ENCODE measurements at places on chromosomes 4 and X.

DNA sequence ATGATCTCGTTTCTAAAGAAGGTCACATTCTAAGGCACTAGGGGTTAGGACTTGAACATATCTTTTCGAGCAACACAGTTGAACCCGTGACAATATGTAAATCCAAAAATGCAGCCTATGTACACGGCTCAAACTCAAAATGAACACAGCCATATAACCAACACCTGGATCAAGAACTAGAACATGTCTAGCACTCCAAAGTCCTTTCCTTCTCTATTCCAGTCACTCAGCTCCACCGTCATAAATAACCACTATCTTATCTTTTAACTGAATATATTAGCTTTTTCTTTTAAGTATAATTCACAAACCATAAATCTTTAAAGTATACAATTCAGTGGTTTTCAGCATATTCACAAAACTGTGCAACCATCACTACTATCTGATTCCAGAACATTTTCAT is 19.4 kb upstream of the RELL1 start:
- DNase-seq = no peak

DNA sequence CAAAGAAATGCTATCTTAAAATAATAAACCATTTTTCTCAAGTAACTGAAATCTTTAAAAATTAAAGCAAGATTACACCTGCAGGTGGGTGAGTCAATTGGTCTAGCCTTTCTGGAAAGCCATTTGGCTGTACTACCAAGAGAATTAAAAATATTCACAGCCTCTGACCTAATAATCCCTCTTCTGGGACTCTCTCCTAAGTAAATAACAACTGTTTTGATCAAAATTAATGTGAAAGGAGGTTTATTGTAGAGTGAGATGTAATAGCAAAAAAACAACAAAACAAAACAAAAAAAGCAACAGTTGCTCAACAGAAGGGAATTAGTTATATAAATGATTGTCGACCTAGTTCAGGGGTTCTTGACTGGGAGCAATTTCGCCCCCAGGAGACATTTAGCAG is 89.0 kb downstream of the GEMIN8 start:
- DNase-seq = no peak

DNA sequence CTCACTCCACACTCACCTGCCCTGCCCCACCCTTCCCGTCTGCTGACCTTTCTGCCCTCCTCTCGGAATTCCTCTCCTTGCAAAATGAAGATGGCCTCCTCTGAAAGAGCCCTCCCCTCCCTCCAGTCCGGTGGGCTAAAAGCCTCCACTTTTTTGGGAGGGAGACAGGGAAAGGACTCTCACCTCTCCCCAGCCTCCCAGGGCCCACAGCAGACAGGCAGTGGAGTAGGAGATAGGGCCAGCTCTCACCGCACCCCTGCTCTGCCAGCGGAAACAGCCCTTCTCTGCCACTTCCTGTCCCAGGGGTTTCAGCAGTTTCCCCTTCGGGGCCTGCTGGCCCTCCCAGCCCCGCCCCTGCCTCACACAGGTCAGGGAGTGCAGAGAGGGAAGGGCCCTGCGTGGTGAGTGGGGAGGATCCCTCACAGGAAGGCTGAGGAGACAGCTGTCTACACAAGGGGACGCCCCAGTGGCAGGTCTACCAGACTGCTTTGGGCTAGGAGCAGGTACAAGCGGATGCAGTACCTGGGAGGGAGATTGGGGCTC is 18.2 kb downstream of the ELF4 start:
- peak; percentile 82 for DNase-seq

GRCh38 chr4:78975865-78976264 is 36.6 kb upstream of the PAQR3 start:
- no peak for DNase-seq

- no peak for DNase-seq
Observed at GRCh38 chrX:151019856-151020255, 36.7 kb downstream of the HMGB3 start.

GRCh38 chr4:105509714-105510113 is 35.9 kb upstream of the PPA2 start:
- no peak for DNase-seq

- no peak for DNase-seq
Observed at GRCh38 chr4:182348779-182349326, 105.7 kb downstream of the TENM3 start.

- no peak for DNase-seq
Observed at GRCh38 chr4:82515705-82516104, 46.1 kb downstream of the TMEM150C start.

GRCh38 chr4:77913348-77913747 is 50.7 kb downstream of the MRPL1 start:
- DNase-seq = no peak

GRCh38 chrX:12139934-12140611 is 1.8 kb downstream of the FRMPD4 start:
- no peak for DNase-seq

DNA sequence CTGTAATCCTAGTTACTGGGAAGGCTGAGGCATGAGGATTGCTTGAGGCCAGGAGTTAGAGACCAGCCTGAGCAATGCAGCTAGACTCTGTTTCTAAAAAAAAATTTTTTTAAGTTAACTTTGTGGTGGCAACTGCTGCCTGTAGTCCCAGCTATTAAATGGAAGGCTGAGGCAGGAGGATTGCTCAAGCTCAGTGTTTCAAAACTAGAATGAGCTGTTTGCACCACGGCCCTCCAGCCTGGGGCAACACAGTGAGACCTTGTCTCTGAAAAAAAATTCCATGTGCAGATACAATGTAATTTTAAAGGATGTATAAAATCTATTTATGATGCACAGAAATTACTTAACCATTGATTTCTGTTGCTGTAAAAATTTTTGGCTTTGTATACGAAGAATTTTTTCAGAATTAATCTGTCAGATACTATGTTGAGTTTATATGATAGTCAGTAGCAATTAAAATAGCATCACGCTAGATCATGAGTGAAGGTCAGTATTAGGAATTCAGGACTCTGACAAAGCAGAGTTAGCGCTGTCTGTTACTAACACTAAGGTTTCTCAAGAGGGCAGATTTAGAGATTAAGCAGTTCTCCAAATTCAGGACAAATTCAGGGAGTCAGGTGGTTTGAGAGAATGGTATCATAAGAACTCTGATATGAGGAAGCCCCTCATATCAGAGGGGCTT is 8.3 kb upstream of the AGA start:
- no peak for DNase-seq

- DNase-seq = peak; percentile 36
Observed at GRCh38 chr4:70722199-70722791, 531 bp downstream of the RUFY3 start.

DNA sequence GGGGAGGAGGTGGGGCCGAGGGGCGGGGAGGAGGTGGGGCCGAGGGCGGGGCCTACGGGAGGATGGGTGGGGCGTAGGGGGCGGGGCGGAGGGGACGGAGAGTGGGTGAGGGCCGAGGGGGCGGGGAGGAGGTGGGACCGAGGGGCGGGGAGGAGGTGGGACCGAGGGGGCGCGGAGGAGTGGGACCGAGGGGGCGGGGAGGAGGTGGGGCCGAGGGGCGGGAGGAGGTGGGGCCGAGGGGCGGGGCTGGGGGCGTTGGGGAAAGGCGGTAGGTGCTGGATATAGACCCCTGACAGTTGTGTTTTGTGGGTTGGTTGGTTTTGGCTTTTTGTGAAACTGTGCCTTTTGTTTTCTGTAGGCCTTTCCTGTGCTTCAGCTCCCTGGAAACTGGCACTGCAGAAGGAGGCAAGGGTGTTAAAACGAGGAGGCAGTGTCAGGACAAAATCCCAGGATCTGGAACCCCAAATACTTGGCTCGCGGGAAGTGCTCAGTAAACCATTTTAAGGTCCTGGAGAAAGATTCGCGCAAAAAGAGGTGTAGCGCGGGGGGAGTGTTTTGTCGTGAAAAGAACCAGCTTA is 580 bp upstream of the MMGT1 start:
- peak; percentile 72 for DNase-seq

- DNase-seq = no peak
Observed at GRCh38 chrX:47644557-47645091, 5.7 kb downstream of the ELK1 start.

DNA sequence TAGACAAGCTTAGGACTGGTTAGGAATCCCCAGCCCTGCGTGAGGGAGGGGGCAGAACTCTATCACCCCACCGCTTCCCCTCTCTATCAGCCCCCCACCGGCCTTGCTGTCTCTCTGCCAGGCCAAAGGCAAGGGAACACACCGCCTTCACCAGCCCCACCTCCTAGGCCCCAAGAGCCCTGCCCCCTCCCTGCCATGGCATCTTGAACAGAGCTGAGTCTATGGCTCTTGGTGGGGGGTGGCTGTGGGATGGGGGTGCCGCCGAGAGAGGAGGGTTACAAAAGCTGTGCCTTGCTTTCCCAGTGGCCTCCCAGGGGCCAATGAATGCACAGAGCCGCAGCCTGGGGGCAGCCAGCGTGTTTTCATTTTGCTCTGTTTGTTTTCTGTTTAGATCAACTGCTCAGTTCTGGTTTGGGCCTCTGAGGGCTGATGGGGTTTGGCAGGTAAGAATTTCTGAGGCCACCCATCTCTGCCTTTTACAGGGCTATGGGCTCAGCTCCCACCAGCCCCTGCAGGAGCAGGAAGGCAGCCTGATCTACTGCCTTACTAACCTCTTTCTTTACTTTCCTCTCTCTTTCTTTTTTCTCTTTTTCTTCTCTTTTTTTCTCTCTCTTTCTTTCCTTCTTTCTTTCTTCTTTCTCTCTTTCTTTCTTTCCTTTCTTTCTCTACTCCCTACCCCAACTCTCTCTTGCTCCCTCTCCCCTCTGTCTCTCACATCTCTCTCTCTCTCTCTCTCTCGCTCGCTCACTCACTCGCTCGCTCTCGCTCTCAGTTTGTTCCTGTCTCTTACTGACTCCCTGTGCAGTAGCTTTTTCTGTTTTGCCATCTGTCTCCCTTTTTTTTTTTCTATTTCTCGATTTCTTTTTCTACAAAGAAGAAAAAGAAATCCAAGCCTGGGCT is 128.3 kb downstream of the PJA1 start:
- DNase-seq = no peak

DNA sequence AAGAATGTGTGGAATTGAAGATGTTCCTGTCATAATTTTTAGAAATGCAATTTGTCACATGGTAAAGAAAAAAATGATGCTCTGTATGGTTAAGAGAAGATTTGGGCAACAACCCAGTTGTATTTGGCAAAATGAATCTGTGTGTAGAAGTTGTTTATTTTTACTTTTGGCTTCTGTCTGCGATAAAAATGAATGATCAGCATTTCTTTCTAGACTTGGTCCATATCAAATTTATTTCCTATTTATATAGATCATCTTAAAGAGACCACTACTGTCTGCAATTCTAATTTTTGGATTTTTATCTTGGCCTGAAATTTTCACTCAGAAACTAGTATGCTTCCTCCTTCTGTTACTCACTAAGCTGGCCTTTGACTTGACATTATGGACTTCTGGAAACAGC is 396.9 kb downstream of the FAM47A start:
- no peak for DNase-seq

- no peak for DNase-seq
Observed at GRCh38 chr4:73499996-73500765, 18.6 kb downstream of the AFM start.

DNA sequence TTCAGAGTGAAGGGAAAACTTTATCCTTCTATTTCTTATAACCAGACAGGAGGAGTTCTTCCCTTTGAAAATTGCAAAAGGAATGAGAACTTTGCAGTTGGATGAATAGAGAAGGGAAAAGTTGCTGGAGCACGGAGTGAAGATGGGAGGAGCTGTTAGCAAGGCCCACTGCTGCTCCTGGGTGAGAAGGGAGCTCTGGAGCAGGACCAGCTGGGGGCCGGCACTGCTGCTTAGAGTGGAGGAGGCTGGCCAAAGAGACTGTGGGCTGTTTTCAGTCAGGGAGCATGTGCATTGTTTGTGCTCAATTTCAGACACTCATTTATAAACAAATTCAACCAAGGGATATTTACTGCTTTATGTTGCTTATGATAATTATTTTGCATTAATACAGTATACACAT is 164.2 kb downstream of the STIM2 start:
- no peak for DNase-seq

DNA sequence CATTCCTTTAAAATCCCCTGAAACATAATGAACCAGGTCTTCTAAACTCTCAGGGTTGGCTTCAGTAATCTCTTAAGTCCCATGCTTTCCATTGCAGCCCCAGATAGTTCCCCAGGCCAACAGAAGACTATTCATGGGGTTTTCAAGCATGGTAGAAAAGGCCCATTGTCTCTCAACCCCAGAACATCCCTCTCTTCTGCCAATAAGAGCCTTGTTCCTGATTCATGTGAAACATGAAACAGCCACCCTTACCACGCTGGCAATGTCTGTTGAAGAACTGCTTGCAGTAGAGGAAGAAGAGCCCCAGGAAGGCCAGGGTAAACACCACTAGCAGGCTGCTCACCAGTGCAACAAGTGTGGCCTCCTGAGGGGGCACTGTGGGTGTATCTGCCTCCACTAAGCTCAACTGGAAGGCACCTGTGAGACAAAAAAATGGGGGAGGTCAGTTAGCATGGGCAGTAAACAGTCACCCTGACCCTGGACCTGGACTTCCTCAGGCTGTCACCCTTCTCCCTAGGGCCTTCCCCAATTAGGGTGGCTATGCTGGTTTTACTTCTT is 36.4 kb downstream of the EDA2R start:
- DNase-seq = no peak

DNA sequence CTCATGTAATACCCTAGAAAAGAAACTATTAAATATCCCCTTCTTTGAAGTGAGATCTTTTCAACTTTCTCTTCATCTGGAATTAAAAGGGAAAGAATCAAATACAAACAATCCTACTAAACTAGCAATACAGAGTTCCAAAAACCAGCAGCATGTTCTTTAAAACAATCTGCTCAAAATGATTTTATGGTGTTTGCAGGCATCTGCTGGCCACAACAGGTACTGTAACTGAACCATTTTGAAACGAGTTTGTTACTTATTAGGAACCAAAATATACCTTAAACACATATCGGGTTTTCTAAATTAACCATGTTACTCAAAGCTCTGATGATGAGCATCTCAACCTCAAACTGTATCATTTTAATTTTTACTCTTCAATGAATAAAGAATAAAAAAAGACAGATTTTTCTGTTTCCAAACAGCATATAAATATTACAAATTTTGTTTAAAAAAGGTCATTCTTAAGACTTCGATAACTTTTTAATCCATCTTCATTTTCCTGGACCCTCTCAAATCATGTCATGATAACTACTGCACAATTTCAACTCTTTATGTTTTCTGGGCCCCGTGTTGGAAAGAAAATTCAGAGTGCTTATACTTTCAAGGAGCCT is 56.5 kb downstream of the ARAP2 start:
- no peak for DNase-seq

DNA sequence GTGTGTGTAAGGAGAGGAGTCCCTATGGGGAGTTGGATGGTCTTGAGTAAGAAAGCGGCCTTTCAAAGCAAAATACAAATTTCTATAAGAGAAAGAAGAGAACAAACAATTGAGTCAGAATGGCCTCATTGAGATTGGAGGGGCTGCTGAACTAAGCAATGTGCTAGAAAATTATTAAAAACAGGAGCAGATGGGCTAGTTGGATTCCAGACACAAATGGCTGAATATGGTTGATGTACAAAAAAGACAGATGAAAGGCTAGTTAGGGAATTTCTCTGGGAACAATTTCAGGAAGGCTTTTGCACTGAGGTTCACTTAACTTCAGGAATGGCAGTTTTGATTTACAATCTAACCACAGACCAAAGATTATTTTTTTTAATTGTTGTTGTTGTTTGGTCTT is 1806.8 kb upstream of the TENM3 start:
- DNase-seq = no peak

Measured in stimulated activated CD8-positive, alpha-beta memory T cell treated with anti-CD3 and anti-CD28 coated beads, Interleukin-4, amount 100 ng/mL, for 48 hours (primary cell).